Activated CD8-positive, alpha-beta memory T cell treated with anti-CD3 and anti-CD28 coated beads, Interleukin-2, amount 50 U/mL, for 4 hours (primary cell): ENCODE measurements at places on chromosomes 1 and 21.

DNA sequence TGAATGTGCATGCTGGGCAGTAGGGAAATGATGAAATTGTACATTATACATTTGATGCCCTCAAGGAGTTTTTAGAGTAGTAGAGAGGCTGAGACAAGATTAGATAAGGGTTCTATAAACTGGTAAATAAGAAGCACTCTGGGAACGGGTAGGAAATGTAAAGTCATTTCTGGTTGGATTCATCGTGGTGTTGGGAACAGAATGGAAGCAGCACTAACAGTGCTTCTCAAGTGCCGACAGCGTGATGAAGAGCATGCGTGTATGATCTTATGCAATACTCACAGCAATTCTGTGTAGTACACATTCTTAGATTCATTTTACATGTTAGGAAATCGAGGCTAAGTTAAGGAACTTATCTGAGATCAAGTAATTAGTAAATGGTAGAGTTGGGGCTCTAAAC, 45.9 kb downstream of the GPR88 start:
- DNase-seq = no peak

DNA sequence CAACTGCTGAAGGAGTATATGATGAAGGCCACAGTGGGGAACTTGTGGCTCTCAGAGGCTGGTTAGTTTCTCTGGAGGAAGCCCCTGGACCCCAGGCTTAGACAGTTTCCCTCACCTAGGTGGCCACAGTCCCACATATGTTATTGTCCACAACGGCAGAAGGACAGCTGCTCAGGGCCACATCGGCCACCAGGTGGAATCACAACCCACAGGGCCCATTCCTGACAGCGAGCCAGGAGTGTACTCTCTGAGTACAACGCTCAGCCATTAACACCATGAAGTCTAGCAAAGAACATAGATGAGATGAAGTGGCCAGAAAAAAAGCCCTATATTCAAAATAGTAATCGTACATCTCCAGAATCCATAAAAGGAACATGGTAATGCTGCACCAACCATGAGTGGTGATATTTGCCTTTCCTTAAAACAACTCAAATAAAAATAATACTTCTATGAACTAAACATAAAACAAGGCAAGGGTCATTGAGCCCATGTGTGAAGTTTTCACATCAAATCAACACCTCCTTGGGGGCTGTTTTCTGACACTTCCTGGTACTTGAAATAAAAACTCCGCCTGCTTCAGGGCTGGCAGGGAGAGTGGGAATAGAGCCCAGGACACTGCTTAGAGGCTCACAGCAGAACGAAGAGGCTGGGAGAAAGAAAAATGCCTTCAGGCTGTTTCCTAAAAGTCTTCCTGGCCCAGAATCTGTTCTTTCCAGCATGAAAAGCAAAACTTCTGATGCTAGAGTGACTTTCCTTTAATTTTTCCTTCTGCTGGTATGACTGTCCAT, 383.3 kb downstream of the HHAT start:
- no peak for DNase-seq

DNA sequence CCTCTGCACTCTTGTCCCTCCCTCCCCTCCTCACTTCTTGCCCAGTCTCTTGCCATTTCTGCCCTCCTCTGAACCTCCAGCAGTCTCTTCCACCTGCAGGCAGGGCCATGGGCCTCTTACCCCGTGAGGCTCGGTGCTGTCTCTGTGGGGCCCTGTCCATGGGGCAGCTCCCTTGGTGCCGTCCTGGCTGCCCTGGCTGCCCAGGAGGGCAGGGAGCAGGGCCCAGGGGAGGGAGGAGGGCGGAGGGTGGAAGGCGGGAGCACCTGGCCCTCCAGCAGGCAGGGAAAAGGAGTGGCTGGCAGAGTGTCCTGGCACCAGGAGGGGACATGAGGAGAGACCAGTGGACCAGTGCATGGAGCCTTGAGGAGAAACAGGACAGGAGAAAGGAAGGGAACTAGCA, at the start of gene RORC:
Gene RORC (minus strand): TSS at position 198 of the 400 bp plus-strand sequence. CDS start 38 bp downstream, at position 160.
- DNase-seq = no peak

DNA sequence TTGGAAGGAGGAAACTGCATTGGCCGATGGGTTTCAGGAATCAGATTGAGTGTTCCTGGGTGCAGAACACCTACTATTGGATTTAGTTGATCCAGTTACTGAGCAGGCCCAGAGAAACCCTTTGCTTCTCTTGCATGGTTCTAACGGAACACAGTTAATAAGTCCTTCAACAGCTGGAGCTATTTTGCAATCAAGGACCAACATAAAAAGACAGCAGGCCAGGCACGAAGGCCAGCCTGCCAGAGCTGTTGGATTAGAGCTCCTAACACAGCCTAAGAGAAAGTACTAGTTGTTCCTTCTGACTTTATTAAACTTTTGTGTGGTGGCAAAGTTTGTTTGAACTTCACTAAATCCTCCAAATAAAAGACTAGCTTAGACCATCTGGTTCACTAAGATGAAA, 148.0 kb upstream of the LMO4 start:
- no peak for DNase-seq

- no peak for DNase-seq
These were observed 186.0 kb downstream of the PSMG1 start for GRCh38 chr21:38997051-38997842.

DNA sequence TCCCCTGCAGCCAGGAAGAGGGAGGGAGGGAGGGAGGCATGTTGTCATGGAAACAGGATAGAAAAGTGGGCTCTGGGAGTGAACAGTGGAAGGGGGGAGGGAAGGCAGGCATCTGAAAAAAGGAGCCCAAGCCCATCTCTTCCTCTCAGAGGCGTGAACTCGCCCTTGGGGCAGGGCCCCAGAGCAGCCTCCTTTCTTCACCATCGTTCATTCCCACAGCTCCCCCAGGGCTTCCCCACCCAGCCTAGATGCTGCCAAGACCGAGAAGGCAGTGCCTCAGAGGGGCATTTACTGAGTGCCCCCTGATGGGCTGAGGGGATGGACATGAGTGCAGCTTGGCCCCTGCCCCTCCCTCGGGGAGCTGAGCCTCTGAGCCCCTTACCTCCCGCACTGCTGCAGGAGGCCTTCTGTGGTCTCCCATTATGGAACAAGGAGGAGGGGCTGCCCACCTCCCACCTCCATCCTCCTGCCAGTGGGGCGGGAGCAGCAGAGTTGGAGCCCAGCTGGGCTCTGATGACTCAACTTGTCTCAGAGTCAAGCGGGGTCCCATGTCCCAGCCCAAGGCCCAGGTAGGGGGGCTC, 39.1 kb upstream of the KIF21B start:
- DNase-seq = no peak

- DNase-seq = no peak
These were observed 96.4 kb downstream of the UBR4 start for GRCh38 chr1:19113697-19114092.

GRCh38 chr1:36822648-36823047, 211.7 kb downstream of the GRIK3 start:
- no peak for DNase-seq

DNA sequence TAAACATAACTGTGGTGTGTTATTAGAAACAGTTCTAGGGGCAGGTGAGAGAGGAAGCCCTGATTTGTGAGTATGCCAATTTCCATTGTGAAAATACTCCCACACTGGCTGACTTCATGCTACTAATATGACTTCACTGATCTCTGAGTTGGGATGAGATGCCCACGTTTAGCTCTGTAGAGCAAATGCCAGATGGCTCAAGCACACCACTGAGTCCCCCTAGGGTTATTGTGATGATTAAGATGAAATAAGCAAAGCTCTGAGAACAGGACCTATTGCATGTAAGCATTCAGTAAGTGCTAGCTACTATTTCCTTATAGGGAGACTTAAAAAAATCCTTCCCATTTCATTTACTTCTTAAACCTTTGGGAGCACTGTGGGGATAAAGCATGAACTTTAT, 117.6 kb downstream of the CENPF start:
- DNase-seq = no peak
